ENCODE measurements at places on chromosomes 12 and 14.

DNA sequence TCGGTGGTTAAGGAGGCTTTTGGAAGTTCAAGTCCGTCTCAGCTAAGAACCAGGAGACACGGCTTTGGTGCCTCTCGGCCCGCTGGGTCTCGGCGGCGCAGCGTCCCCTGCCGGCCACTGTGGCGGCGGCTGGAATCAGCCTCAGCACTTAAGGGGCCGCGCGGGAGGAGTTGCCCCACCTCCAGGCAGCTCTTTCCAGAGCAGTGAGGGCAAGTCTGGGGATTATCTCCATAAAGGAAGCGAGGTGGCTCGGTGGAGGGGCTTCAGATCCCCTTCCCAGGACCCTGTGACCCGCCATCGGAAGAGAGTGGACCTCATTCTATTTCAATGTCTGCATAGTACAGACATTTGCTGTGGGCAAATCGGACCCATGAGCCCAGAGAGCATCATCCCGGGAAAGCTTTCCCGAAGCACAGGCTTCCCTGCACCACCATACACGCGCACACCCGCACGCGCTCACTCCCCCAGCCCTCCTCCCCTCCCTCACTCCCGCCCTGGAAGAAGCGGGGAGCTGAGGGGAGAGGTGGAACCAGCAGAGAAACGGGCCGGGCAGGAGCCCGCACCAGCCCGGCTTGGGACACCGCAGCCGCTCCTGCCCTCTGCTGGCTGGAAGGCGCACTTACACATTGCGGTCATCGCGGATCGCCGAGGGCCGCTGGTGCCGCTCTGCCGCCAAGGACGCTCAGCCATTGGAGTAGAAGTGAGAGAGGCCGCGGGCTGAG lies 15.9 kb downstream of the RNASE2 start:
- peak; percentile 85 for DNase-seq

DNA sequence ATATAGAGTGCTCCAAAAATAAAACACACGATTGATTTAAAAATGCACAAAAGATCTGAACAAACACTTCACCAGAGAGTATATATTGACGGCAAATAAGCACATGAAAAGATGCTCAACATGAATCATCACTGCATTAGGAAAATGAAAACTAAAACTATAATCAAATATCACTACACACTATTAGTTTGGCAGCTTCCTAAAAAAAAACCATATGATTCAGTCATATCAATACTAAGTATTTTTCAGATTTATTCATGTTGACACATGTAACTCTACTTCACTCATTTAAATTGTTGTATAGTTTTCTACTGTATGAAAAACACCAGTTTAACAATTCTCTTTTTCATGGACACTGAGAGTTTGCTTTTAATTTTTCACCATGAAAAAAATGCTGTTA lies 41.6 kb downstream of the EXOC5 start:
- DNase-seq, result no peak

GRCh38 chr12:46126050-46126727 lies 135.8 kb upstream of the SCAF11 start:
- DNase-seq, result no peak

GRCh38 chr14:69574263-69574953 lies at the start of gene CCDC177:
Gene CCDC177, minus strand, starts transcription at chr14:69574871. Its CDS starts 1,249 bp downstream, at chr14:69573622.
- peak; percentile 87 for DNase-seq

DNA sequence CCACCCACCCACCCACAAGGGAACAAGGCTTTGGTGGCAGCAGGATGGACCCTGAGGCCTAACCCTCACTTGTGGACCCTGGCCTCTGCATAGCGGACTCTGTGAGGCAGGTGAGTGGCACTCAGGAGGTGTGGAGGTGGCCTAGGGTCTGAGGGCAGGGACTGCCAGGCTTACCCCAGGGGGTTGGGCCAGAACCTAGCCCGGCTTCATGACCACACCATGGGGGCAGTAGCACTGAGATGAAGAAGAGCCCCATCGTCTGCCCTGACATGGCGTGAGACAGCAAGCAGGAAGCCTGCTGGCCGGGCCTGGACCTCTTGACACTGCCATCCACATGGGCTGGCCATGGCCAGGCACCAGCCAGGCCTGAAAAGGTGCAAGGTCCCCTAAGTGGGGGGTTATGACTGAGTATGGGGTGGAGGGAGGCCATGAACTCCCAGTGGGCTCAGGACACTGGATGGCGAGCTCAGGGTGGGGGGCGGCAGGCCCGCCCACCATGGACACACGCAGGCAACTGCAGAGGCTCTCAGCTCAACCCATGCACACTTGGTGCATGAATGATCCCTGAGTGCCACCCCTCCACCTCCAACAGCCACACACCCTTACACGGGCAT lies 29.3 kb downstream of the JAG2 start:
- no peak for DNase-seq

DNA sequence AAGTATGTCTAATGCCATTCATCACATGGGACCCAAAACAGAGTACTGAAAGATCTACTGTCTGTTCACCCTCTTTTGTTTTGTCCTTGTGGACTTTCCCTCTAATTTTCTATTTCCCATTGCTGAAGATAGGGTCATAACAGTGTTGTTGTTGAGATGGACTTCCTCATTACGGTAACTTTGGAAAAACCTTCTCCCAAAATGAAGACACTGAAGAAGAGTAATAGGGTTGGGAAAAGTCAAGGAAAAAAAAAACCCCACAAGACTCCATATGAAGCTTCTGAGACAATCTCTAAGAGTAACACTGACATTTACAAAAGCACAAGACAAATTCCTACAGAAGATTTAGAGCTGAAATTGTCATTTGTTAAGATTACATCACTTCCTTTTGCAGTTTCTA lies 36.7 kb downstream of the EXOC5 start:
- DNase-seq, result no peak

GRCh38 chr12:110717037-110717436 lies 25.7 kb downstream of the PPP1CC start:
- DNase-seq, result peak; percentile 36

- DNase-seq, result no peak
Observed at GRCh38 chr12:131177599-131177998, 223.9 kb downstream of the ADGRD1 start.

GRCh38 chr12:118055865-118056773 lies 4.9 kb downstream of the WSB2 start:
- DNase-seq, result no peak

GRCh38 chr12:42504049-42504448 lies 85.5 kb downstream of the PRICKLE1 start:
- no peak for DNase-seq

GRCh38 chr12:82682851-82683261 lies 3.9 kb upstream of the TMTC2 start:
- no peak for DNase-seq

- no peak for DNase-seq
Observed at GRCh38 chr12:33596061-33596460, 156.4 kb upstream of the SYT10 start.

- no peak for DNase-seq
Observed at GRCh38 chr14:105617201-105617777, 90.9 kb downstream of the TMEM121 start.

DNA sequence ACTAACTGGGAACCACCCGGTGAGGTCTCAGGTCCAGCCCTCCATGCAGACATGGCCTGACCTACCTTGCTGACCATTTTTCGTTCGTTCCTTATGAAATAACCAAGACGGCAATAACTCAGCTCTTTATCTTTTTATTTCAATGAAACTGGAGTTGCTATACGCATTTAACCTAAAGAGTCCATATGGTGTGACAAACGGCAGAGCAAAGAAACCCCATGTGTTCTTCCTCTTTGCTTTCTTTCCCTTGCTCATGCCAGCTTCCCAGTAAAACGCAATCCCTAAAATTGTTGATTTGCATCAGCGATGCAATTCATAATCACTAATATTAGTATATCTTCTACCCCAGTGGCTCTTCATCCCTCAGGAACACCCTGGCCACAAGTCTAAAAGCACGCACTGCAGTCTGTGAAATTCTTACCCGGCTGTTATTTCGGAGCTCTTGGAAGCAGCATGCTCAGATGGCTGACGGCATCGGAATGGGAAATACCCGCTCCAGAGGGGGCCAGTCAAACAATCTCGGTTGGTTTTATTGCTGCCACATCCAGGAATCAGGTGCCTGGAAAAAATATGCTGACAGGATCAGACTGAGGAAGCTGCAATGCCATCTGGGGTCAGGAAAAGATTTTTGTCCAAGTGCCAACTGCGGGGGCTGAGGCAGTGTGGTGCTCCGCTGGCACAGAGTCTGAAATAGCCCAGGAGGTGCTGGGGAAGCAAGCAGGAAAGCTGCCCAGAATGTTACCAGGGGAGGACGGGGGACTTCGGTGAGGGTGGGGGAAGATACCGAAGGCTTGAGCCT lies 28.2 kb upstream of the KCNA1 start:
- no peak for DNase-seq

DNA sequence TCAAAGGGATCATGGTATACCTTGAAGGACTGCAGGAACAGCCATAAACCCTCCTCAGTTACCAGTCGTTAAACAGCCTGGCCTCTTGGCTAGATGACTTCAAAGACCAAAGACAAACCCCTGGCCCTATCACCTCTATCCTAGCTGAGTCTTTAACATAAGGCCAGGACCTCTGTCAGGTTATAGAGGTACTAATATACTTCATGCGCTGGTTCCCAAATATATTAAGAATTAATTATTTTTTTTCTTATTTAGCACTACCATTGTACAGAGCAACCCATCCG lies 459.8 kb downstream of the RAD51B start:
- no peak for DNase-seq

DNA sequence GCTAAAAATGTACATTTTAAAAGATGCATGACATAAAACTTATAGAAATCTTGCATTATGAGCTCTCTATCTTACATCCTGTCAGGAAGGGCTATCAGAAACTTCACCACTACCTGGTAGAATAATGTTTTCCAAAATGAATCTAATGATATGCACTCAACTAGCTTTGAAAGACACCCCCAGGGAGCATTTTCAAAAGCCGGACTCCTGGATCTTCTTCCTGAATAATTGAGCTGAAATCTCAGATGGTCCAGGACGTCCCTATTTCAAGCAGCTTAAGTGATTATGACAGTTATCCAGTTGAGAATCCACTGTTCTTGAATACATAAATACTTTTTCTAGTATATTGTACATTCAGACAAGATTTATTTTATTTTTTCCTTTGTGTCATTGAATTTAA lies 200.6 kb upstream of the MGAT4C start:
- no peak for DNase-seq

DNA sequence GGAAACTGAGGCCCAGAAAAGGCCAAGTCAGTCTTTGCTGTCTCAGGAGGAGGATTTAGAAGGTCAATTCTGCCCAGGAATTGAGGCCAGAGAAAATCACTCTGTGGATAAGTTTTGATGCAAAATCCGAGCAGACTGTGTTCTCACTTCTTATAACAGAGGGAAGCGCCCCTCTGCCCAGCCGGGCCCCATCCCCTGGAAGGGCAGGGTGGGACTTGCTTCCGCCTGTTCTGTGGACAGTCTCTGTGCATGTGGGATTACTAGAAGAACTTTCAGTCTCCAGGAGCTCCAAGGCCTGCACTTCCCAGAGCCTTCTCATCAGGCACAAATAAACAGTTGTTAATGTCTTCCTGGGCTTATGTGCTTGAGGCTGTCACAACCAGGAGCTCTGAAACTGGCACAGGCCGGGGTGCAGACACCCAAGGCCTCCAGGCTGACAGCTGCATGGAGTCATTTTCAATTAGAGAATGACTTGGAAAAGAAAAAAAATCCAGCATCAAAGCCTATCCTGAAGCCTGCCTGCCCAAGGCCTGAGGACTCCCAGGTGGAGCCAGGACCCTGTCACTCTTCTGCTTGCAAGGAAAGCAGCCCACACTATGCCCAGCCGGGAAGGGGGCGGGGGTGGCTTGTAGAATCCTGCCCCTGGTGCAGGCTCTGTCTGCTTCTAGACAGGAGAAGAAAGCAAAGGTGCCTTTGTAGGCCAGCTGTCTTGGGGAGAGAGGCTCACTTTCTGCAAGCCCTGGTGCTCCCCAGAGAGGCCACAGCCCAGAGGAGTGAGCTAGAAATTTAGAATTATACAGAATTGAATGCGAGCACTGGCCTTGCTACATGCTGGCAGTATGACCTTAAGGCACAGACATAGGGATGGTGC lies 84.7 kb downstream of the NTF3 start:
- DNase-seq, result no peak

DNA sequence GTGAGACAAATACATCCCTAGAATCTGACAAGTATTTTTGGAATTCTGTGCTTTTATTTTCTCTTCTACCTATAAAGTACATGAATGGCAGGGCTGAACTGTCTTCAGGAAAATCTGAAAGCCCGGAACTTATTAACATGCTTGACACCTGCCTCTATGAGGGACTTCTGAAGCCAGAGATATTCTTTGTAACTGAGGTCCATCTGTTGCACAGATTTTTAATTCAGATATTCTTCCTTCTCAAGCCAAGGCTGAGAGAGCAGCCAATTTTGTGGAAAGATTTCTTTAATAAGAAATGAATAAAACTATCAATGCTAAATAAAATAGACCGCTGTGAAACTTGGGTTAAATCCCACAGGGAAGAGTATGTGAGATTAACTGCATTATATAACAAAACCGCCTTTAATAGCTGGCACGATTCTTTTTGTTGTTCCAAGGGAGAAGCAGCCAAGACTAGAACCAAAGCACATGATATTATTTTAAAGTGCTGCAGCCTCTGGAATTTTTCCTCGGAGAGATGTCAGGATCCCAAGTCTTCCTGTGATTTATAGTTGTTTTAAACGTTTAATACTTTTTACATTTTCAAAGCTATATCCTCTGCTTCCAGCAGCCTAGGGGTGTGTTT lies 148.9 kb downstream of the CRADD start:
- DNase-seq, result no peak

GRCh38 chr14:33928895-33929294 lies 22.0 kb downstream of the EGLN3 start:
- DNase-seq, result no peak

- no peak for DNase-seq
Observed at GRCh38 chr12:16329594-16329993, 17.9 kb upstream of the MGST1 start.

- no peak for DNase-seq
Observed at GRCh38 chr12:50297027-50297426, 13.7 kb upstream of the LIMA1 start.

- no peak for DNase-seq
Observed at GRCh38 chr14:77143071-77143470, 1.5 kb upstream of the ZDHHC22 start.

- no peak for DNase-seq
Observed at GRCh38 chr14:44971459-44971858, 9.5 kb downstream of the TOGARAM1 start.

DNA sequence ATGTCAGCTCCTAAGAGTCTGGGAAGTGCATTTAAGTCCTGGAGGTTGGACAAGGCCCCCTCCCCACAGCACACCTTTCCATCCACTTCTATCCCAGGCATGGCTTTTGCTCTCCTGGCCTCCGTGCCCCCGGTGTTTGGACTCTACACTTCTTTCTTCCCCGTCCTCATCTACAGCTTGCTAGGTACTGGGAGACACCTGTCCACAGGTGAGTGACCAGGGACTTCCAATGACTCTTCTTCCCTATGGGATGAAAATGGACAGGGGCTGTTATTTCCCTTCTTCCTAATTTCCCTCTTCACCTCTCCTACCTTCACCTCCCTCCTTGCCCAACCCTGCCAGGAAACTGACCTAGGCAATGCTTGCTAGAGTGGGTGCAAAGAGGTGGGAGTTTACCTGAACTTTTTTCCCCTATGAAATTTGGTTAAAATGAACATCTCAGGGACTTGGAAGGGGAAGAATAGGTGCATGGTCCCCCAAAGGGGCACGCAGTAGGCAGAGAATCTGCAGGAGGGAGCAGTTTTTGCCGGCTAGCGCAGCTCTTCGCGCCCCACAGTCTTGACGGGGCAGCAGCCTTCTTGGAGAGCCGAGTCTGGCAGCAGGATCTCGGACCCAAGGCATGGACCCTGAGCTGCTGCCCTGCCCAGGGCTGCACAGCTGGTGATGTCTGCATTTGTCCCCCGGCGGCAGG lies 9.2 kb downstream of the ARHGEF25 start:
- no peak for DNase-seq

GRCh38 chr12:89693639-89694202 lies 14.9 kb downstream of the ATP2B1 start:
- DNase-seq, result no peak

GRCh38 chr14:32195636-32196035 lies 6.2 kb upstream of the RNU6-7 start:
- DNase-seq, result no peak
